ENCODE measurements at places on chromosomes 2 and 18. TPM values are rescaled to one million over a fixed set of nuclear protein-coding genes. Genes with fewer than 3 reads are reported as not detected.

Gene IL1RL2
- not detected for total RNA-seq

Gene ELOA2
- total RNA-seq: not detected

Gene CD207
- not detected for total RNA-seq

Gene PROKR1
- total RNA-seq: 5.2 TPM

Gene NAT8
- total RNA-seq: not detected

Gene ANKRD36
- total RNA-seq: 21.8 TPM

Gene GPC1
- total RNA-seq: 56.9 TPM

Gene KRTCAP3
- 6.6 TPM for total RNA-seq

Gene LHCGR
- total RNA-seq: 0.45 TPM

Gene FBXO41
- 16.5 TPM for total RNA-seq

Gene ICOS
- not detected for total RNA-seq

Gene COLEC11
- 0.43 TPM for total RNA-seq

Gene TTN
- 8.3 TPM for total RNA-seq

Gene ASB18
- not detected for total RNA-seq

Gene PID1
- 4.0 TPM for total RNA-seq

Gene SCYGR4
- not detected for total RNA-seq

Gene PMAIP1
- total RNA-seq: 151 TPM

Gene PDE11A
- 1.7 TPM for total RNA-seq

Gene SELENOI
- 67.8 TPM for total RNA-seq

Gene KYNU
- 0.50 TPM for total RNA-seq

Gene CPS1
- total RNA-seq: 15.7 TPM

Gene AGAP1
- 25.1 TPM for total RNA-seq

Gene COL4A4
- 3.1 TPM for total RNA-seq

Gene CFAP221
- total RNA-seq: 0.23 TPM

Gene IL36A
- total RNA-seq: not detected

Gene MATN3
- total RNA-seq: 6.4 TPM

Gene UGT1A4
- total RNA-seq: not detected

Gene MROH2A
- total RNA-seq: not detected

Gene RIT2
- 1.9 TPM for total RNA-seq

Gene NOL4
- total RNA-seq: 4.4 TPM

Gene CENPA
- 13.0 TPM for total RNA-seq

Gene VWA3B
- not detected for total RNA-seq

Gene TUBA3E
- 0.66 TPM for total RNA-seq

Gene ARHGAP15
- total RNA-seq: not detected

Gene QPCT
- total RNA-seq: 16.5 TPM

Gene TRAK2
- 17.0 TPM for total RNA-seq

Gene VWC2L
- total RNA-seq: not detected

Gene UGT1A8
- total RNA-seq: not detected

Gene RFTN2
- 1.0 TPM for total RNA-seq

Gene SLC14A1
- total RNA-seq: not detected

Gene OTOS
- not detected for total RNA-seq

Gene ZDBF2
- 35.6 TPM for total RNA-seq

Gene TMEM17
- 3.0 TPM for total RNA-seq

Gene MPP4
- total RNA-seq: not detected

Gene KATNAL2
- 7.7 TPM for total RNA-seq

Gene ALS2
- total RNA-seq: 35.3 TPM

Gene SULT1C4
- 2.1 TPM for total RNA-seq

Gene ATP6V1B1
- not detected for total RNA-seq

Gene MAP3K20
- 9.6 TPM for total RNA-seq

Gene PLA2R1
- 0.78 TPM for total RNA-seq

Gene SOWAHC
- 26.3 TPM for total RNA-seq

Gene ANO7
- 5.1 TPM for total RNA-seq

Gene IL1B
- not detected for total RNA-seq

Gene REG1A
- not detected for total RNA-seq

Gene SLC16A14
- total RNA-seq: 4.0 TPM

Gene EGR4
- total RNA-seq: not detected

Gene PLB1
- not detected for total RNA-seq

Gene DSG1
- not detected for total RNA-seq

Gene PPP1R1C
- 5.7 TPM for total RNA-seq
